ENCODE measurements at places on chromosomes 5 and 9. TPM values are rescaled to one million over a fixed set of nuclear protein-coding genes. Genes with fewer than 3 reads are reported as not detected.

IL33 gene
- 11.5 TPM for total RNA-seq

C9orf43 gene
- total RNA-seq = 0.40 TPM

DNA sequence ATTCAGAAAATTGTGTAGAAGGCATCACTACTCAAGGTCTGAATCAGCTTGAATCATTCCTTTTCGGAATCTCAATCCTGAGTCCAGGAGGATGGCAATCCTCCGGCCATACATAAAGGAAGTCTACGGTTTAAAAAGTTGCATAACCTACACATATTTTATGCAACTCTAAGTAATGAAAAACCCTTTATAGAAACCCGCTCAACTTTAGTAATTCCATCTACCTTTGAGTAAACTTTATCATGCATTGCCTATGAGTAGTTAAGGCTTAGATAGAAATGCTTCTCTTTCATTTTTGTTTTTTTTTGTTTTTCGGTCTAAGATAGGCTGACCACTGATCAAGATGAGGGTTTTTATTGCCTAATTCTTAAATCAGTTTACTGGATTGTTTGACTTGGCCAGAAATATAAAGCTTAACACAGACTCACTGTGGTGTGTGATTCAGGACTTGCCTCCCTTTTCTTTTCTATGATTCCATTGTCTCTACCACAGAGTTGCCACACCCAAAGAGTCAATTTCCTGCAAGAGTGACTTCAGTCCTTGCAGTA, 85.0 kb downstream of the LURAP1L start:
- DNase-seq = no peak
- H3K27ac ChIP-seq = no peak overlapping the region
- H3K36me3 ChIP-seq = no peaks in the 10 kb centered on the region
- H3K4me3 ChIP-seq = no peak overlapping the region

DNA sequence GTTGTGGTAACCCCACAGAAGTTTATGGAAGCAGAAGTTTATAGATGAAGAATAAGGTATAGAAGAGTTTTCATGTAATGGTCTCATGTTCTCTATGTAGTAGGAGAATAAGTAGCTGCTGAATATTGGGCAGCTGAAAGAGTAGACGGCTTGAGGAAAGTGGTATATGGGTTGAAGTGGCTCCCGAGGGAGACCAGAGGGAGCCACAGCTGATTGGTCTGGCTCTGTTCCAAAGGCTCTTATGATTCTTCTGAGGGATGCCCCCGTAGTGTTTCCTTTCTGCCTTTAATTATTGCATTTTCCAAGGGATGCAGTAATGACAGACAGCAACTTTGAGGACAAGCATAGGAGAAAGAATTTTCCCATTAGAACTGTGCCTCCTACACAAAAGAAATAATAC, 30.1 kb upstream of the TENT2 start:
- no peaks in the 10 kb centered on the region for H3K27me3 ChIP-seq
- no peaks in the 10 kb centered on the region for H3K36me3 ChIP-seq
- DNase-seq = no peak

- no peak overlapping the region for H3K27ac ChIP-seq
- no peak for DNase-seq
- no peaks in the 10 kb centered on the region for H3K36me3 ChIP-seq
- H3K27me3 ChIP-seq = no peaks in the 10 kb centered on the region
- H3K4me1 ChIP-seq = no peaks in the 10 kb centered on the region
Observed at GRCh38 chr5:27403243-27403882, 365.0 kb upstream of the CDH9 start.

All from right lobe of liver (tissue), 6 donors.